ENCODE measurements at places on chromosomes 1 and 21.

- no peak for DNase-seq
Observed at GRCh38 chr1:202007805-202008489, 2.4 kb upstream of the ELF3 start.

DNA sequence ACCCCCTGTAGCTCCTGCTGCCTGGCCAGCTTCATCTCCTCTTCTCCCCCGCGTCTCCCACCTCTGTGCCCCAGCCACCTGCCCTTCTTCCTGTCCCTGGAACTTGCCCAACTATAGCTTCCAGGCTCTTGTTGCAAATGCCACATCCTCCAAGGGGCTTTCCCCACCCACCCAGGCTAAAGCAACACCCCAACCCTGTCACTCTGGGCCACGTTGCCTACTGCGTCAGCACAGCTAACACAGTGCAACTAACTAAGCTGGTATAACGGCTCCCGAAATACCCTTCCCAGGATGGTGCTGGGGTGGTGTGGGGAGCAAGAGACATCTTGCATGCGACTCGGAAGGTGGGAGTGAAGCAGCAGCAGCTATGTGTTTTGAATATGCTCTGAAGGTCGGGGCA is 19.7 kb downstream of the CAMK2N1 start:
- DNase-seq = no peak

- DNase-seq = no peak
Observed at GRCh38 chr1:65063025-65063424, 85.0 kb upstream of the AK4 start.

GRCh38 chr1:156544592-156545102 is 27.7 kb downstream of the IQGAP3 start:
- DNase-seq = no peak

- DNase-seq = no peak
Observed at GRCh38 chr1:235100194-235100772, 28.4 kb downstream of the TOMM20 start.

- no peak for DNase-seq
Observed at GRCh38 chr21:26070822-26071425, 99.6 kb downstream of the APP start.

DNA sequence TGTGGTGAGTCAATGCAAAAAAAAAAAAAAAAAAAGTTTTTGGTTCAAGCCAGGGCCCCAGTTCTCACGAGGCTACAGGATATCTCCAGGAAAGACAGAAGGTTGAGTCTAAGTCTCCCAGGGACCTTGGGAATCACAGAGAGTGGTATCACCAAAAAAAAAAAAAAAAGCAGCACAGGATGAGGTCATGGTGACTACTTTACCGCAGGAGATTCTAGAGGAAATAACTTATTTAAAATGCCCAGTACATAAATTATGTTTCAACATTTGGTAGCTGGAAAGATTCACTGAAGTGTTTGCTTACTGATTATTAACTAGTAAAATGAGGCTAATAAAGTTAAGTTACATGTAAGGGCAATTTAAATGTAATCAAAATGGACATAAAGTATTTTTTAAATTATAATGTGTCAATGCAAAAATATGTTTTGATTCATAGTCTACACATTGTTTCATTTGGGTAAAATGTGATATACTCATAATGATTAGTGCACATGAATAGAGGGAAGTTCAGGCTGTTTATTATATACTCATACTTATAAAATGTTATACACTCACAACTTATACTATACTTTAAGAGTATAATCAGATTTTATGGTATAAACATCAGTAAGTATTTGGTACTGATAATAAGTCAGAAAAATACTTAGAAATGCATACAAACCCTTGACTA is 84.1 kb downstream of the PLPPR5 start:
- no peak for DNase-seq

DNA sequence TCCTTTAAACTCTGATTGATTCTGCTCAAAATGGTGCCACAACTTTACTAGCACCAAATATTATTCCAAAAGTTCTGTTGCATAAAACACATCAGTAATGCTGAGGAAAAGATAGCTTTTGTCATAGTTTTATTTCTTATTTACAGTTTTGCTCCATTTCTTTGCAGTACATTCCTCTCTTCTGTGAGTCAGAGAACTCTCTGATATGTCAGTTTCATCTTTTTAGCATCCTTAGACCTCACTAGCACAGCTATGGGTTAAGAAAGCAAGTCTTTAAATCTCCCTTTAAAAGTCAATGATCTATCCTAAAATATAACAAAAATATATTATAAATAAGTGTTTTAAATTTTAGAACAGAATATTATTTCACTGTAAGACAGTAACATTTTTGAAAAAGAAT is 356.6 kb upstream of the SNX7 start:
- DNase-seq = no peak

- no peak for DNase-seq
Observed at GRCh38 chr1:208349694-208350330, 105.6 kb upstream of the PLXNA2 start.

- DNase-seq = no peak
Observed at GRCh38 chr1:48617252-48617651, 145.2 kb upstream of the SPATA6 start.

DNA sequence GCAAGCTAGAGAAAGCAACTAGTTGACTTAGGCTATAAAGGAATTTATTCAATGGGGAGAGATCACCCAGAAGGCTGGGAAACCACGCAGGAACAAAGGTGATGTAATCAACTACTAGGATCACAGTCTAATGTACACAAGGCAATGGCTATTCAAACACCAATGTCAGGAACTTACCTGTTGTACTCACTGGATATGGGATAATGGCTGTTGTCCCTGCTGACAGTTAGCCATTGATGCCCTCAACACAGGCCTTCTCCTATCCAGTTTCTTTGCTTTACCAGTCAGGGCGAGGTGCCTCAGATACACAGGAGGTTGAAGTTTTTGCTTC is 32.3 kb downstream of the C21orf91 start:
- no peak for DNase-seq

GRCh38 chr1:100252901-100253300 is 3.3 kb upstream of the DBT start:
- DNase-seq = no peak

- DNase-seq = no peak
Observed at GRCh38 chr1:39453603-39454002, 37.8 kb upstream of the BMP8A start.

DNA sequence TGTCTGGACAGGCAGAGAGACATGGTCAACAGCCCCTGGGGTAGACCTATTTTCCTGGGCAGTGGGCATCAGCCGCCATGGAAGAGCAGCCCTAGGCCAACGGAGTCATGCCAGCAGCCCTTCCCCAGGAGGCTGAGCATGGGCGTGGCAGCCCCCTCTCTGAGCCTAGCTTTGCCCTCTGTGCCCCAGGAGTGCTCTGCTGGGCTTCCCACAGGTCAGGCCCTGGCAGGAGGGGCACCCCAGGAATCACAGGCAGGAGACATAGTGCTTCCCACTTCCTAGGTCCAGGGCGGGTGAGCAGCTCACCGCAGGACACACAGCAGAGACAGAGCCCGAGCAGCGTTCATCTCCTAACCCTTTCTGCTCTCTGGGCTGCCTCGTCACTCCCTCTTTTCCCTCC is 132.8 kb downstream of the GLIS1 start:
- DNase-seq = no peak

DNA sequence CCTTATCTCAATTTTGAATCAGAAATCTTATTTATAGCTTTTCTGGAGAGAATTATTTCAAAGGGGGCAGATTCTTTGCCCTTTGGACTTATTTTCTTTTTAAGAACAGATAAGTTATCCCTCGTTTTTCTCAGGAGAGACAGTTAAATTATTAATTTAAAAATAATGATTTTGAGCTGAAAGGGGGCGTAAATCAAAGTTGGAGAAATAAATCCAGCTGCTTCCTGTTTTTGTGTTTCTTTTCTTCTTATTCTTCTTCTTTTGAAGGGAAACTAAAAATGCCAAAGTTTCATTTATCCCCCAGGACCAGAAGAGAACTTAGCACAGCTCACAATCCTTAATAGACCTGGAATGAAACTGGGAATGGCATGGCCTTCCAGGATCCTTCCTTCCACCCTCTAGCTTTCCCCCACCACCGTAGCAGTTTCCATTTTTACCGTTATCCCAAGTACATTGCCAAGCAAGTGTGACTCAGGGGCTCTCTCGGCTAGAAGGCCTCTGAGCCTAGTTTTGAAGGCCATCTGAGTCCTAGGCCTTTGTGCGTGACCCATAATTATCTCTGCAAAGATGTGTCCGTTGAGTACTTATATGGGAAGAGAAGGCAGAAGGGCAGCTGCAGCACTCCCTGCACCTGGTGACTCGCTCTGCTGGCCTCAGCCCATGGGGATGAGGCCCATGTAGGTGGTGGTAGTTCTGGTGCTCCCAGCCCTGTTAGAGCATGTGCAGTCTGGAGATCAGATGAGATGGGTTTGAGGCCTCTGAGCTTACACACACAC is 181.7 kb downstream of the ROR1 start:
- DNase-seq = no peak

DNA sequence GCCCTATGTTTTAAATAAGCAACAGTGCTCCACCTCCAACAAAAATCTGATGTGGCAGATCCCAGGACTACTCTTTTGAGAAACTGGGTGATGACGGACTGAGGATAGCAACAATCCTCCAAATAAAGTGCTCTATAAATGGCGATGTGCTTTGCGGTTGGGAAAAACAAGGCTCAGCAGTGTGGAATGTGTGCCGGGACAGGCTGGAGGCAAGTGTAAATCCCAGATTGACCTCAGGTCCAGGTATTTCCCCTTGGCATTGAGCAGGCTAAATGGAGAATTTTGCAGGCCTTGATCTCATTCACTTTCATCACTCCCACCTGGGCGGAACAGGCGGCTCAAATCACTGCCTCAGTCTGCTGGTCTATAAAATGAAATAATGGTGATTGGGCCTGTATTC is 35.1 kb downstream of the LRRC42 start:
- no peak for DNase-seq

DNA sequence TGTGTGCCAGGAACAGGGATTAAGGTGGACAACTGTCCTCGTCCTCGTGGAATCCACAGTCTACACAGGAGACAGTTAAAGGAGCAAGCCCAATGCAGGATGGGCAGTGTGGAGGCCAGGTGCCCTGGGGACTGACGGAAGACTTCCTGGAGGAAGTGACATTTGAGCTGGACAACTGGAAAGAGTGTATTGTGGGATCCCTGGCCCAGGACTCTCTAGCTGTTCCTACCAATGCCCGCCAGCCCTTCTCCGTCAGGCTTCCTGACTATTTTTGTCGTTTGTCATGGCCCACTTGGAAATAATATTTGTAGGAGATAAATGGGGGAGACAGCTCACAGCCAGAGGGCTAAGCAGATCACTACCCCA is 235.3 kb downstream of the TOMM20 start:
- DNase-seq = no peak
